Stimulated activated CD8-positive, alpha-beta memory T cell treated with anti-CD3 and anti-CD28 coated beads, Interleukin-4, amount 100 ng/mL, for 1 hour (primary cell): ENCODE measurements at places on chromosomes 1 and 21.

DNA sequence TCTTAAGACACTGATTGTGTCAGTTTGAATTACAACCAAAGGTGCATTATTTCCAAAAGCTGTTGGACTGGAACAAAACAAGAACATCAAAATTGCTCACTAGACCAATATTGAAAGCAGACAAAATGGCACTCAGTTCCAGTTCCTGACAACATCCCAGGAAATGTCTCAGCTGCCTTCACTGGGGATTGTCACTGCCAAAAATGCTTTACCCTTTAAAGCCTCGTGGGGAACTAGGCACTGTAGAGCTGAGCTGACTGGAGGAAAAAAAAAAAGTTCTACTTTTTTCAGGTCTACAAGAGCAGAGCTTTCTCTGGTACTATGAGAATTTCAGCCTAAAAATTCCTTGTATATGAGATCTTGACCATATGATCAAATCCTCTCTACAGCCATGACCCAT, 21.9 kb downstream of the GPR52 start:
- no peak for DNase-seq

DNA sequence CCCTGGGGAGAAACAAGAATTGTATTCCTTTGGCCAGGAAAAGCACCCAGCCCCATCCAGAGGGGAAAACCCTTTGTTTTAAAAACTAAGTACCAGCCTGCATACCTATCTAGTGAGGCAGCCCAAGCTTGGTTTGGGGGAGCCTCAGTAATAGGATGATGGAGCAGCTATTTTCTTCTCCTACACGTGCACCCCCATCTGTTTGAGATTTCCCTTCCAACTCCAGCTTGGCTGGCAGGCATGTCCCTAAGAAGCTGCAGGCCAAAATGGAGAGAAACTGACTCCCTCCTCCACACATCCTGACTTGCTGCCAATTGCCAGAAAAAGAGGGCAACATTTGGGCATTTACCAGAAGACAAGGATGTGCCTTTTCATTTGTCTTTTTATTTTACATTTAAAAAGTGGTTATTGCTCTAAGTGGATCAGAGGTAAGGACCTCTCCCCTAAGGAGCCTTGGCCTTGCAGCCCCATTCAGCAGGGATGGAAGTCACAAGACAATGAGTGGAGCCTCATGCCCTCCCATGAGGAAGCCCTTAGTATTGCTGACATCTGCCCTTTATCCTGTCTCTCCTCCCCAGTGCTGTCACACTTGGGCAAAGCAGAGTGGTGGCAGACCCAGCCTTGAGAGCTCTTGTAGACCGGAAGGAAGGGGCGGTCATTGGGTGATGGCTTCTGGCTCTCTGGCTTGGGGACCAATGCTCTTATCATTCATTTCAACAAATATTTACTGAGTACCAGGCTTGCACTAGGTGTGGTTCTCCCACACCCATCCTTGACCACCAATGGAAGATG, 8.6 kb downstream of the FNDC5 start:
- no peak for DNase-seq

GRCh38 chr1:31065310-31066217, at the start of gene PUM1:
Gene PUM1, minus strand, starts transcription at chr1:31065717. Its CDS starts 6,151 bp downstream, at chr1:31059566.
- peak; percentile 91 for DNase-seq

- DNase-seq = no peak
These were observed 11.9 kb downstream of the XKR8 start for GRCh38 chr1:27971674-27972073.

DNA sequence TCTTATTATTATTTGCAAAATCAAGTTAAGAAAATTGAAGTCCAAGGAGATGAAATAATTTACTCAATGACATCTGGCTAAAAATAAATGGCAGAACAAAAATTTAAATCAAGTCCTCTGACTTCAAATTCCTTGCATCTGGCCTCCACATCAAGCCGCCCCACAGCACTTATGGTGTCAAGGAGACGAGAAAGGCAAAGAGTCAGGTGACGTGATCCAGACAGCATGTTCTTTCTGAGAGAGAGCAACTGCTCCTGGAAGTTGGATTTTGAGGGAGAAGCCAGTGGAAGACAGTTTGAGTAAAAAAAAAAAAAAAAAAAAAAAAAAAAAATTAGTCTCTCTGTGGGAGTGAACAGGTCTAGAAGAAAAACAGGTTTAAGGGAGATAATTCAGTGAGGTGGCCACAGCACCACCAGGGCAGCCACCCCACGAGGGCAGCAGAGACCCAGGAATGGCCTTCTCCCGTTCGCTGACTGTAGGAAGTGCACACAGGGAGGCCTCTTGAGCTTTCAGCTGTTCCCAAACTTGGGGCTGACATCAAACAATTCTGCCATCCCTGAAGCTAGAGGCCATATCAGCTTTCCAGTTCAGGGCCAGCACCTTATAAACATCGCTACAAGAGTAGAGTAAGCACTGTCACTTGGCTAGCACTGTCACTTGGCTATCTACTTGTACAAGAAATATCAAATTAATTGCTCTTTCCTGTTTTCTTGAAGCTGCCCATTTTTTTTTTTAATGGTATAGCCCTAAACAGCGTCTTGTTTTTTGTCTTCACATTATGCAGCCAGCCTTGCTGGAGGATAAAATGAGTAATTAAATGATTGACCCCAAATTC, 7.8 kb downstream of the C1orf162 start:
- DNase-seq = no peak

DNA sequence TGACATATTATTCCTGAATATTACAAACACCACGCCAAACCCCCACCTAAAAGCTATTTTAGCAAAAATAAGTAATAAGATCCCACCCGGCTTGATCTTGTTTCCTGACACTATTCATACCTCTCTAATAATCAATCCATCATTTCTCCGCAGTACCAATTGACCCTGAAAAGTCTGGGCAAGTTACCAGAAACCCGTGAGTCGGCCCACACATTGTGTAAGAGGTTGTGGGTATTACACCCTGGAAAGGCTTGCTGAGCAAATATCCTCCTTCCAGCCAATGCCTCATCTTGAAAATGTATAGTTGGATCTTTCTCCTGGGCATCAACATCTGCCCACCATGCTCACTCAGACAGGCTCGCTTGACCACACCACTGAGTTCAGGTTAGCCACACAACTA, 451.0 kb downstream of the TTLL7 start:
- DNase-seq = no peak

DNA sequence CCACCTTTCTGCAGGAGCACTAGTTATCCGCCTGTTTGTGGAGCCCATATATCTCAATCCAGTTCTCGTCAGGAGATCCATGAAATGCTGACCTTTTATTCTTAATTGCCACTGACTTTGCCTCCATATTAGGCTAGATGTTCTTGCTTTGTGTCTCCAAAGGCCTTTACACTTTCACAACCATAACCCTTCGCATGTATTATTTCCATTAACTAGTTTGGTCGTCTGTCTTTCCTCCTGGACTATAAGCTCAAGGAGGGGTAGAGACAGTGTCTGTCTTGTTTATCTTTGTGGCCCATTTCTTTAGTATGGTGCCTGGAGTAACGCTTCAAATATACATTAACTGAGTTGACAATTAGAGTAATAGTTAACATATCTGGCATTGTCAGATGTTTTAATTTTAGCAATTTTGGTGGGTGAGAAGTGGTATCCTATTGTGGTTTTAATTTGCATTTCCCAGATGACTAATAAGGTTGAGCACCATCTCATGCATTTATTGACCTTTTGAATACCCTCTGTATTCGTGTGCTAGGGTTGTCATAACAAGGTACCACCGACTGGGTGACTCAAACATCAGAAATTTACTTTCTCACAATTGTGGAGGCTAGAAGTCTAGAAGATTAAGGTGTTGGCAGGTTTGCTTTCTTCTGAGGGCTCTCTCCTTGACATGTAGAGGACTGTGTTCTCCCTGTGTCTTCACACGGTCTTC, 21.7 kb upstream of the IL12RB2 start:
- DNase-seq = no peak

GRCh38 chr1:40722622-40723021, 31.1 kb downstream of the NFYC start:
- no peak for DNase-seq

DNA sequence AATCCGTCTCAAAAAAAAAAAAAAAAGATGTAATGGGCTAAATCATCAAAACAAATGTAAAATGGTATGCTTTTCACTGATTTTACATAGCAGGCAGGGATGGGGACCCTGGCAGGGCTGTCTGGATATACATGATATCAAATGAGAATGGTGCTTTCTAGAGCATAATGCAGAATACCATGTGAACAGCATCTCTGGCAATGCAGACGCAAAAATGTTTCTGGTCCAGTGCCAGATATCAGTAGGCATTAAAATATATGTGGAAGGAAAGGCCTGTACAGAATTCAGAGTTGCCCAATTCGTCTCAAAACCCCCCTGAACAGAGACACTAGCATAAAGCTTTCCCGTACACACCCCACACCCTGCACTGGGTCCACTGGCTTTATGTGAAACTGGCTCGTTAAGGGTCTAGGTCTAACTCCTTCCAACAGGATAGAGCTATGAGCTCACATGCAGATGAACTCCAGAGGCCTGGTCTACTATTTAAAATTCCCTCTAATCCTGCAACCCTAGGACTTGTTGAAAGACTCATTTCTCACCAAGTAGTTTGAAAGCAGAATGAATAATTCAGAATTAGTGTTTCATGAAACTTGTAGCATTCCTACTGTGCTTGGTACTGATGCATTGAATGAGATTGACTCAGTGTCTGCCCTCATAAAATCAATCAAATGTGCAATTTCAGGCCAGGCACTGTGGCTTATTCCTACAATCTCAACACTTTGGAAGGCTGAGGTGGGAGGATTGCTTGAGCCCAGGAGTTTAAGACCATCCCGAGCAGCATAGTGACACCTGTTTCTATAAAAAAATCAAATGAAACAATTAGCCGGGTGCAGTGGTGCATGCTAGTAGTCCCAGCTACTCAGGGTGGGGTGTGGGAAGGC, 2.6 kb upstream of the MYSM1 start:
- DNase-seq = no peak

DNA sequence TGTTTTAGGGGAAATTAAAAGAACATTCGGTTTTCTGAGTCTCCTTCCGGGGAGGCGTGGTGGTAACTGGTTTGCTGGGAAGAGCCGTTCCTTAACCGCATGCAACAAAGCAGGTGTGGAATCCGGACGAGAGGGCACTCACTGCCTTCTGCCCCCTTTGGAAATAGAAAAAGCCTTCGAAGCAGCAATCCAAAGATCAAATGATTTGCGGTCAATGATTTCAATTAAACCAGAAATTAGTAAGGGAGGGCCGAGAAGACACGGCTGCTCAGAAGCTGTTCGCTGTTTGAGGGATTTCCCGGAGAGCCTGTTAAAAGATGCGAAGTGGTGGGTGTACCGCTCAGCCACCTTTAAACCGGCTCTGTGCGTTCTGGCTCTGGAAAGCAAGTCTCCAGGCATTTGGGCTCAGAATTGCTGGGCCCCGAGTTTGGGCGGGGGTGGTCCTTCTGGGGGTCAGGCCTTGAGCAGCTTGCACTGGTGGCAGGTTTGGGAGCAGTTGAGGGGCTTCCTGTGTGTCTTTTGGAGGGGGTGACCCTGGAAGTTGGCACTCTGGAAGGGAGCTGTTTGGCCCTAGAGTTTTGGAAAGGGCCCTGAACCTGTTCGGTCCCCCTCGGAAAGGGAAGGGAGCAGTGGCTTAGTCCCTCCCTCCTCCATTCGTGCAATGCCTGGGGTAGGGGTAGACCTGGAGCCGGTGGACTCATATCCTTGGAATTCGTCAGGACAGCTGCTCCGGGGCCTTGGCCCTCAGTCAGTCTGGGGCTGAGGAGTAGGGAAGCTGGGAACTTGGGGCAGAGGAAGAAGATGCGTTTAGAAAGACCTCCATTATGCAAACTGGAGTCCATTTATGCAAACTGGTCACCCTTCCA, 3.1 kb downstream of the SIM2 start:
- DNase-seq = no peak

DNA sequence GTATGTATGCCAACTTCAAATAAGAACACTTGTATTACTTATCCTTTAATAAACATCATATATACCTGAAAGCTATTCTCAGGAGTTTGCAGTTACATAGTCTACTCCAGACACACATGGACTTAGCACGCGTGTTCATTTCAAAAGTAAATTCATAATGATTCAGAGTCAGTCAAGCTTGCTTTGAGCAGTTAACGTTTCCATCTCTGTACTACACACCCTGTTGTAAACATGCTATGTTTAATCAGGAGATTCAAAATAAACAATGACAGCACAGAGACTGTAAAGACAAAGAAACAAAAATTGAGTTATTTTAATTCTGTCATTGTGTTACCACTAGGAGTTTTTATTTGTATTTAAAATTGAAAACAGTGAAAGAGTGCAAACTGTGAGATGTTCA, 119.6 kb downstream of the NRIP1 start:
- no peak for DNase-seq

DNA sequence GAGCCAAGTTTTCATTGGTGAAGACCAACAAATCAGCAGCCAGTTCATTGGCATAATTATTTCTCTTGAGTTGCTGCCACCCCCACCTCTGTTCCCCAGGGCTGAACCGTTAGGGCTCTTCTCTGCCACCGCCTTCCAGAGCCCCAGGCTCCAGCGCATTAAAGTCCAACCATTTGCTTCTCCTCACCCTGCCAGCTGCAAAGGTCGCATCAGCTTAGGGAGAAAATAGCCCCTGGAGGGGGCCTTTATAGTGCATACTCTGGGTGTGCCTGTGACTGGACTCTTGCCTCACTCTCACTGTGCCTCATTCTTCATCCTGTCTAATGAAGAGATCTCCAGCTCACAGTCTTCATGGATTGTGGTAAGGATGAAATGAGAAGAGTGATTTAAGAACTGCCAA, 50.4 kb downstream of the KDM1A start:
- no peak for DNase-seq

GRCh38 chr1:204591473-204592090, 75.4 kb downstream of the MDM4 start:
- DNase-seq = no peak

- DNase-seq = no peak
These were observed 269.9 kb upstream of the C1orf174 start for GRCh38 chr1:4169991-4170390.

DNA sequence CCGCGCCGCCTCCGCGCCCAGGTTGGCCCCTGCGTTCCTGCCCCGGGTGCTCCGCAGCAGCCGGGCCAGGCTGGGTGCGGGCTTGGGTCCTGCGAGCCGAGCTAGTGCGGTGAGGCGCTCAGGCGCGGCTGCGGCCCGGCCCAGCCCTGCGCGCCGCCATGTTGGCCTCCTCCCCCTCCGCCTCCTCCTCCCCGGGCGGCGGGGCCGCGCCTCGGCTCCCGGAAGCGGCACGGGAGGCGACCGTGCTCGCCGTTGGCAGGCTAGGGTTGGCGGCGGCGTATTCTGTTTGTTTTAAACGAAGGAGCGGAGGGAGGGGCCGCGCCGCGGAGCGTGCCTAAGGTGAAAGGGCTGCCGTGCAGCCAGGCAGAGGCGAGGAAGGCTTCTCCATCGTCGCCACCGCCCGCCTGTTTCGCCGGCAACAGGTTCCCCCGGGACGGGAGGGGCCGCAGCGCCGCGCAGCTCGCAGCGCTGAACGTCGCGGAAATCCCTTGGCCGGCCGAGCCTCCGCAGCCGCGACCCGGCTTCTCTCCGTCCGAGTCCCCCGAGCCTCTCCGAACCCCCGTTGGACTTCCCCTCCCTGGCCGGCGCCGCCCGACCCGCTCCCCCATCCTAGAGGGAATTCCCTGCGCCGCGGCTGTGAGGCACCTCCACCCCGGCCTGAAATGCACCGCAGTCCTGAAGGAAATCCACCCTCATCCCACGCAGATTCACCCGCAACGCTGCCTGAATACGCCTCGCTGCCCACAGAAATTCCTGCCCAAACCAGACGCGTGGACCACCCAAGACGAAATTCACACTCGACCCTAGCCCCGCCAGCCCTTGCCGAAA, at the start of gene USP24:
Gene USP24 (minus strand): TSS at position 171 of the 828 bp plus-strand sequence. CDS start 251 bp downstream, outside the sequence.
- peak; percentile 64 for DNase-seq
